ENCODE measurements at places on chromosomes 5 and 9.

DNA sequence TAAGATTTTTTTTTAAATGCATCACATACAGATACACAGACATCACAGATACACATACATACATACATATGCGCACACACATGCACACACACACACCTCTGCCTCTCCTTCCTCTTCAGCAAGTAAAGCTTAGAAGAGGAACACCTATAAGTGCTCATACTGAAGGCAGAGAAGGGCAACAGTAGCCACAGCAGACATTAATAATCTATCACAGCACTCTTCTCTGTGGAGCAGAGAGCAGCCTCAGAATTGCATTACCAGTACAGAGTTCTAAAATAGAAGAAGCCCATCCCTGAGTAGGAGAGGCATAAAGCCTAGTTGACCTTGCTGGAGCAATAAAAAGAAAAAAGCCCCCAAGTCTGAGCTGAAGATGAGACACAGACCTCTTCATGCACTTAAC lies 110.6 kb downstream of the MLLT3 start:
- no peak for DNase-seq

GRCh38 chr9:38384990-38385848 lies 7.3 kb upstream of the ALDH1B1 start:
- DNase-seq: no peak

DNA sequence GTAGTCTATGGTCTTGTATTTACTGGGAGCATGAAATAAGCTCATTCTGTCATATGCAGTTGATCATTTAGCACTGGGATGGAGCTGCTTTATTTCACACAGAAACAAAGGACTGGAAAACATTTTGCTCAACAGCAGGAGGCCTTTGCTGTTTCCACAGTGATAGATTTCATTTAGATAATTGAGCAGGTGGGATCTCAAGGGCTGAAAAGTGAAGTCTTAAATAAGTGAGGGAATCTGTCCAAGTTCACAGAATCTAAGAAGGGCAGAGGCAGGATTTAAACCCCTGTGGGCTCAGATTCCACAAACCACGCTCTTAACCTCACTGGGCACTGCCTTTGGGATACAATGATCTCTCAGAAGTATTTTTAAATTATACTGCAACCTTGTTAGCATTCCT lies 47.8 kb downstream of the PRLR start:
- no peak for DNase-seq

GRCh38 chr5:135814812-135815211 lies 19.7 kb upstream of the SLC25A48 start:
- no peak for DNase-seq

DNA sequence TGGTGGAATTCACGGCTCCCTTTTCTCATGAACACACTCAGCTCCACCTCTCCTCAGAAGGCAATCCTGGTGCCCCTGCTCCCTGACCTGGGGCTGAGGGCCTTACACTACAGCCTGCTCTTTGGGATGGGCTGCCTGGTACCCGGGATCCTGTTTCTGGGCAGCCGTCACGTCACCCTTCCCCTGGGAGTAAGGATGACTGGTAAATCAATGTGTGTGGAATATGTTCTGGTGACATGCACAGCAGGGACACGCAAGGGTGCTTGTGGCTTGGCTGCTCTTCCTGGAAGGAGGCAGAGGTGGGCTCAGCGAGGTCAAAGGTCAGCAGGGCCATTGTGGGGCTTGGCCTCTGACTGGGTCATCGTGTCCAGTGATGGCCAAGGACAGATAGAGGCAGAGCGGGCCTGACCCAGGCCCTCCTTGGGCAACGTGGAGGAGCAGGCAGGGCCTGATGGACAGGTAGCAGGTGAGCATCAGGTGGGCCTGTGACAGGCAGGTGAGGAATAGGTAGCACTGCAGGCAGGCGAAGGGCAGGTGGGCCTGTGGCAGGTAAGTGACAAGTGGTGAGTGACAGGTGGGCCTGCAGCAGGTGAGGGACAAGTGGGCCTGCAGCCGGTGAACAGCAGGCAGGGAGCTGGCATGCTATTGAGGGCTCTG lies 399.4 kb upstream of the IRX4 start:
- DNase-seq: no peak

- no peak for DNase-seq
Observed at GRCh38 chr9:108535526-108535925, 320.3 kb downstream of the ACTL7B start.

DNA sequence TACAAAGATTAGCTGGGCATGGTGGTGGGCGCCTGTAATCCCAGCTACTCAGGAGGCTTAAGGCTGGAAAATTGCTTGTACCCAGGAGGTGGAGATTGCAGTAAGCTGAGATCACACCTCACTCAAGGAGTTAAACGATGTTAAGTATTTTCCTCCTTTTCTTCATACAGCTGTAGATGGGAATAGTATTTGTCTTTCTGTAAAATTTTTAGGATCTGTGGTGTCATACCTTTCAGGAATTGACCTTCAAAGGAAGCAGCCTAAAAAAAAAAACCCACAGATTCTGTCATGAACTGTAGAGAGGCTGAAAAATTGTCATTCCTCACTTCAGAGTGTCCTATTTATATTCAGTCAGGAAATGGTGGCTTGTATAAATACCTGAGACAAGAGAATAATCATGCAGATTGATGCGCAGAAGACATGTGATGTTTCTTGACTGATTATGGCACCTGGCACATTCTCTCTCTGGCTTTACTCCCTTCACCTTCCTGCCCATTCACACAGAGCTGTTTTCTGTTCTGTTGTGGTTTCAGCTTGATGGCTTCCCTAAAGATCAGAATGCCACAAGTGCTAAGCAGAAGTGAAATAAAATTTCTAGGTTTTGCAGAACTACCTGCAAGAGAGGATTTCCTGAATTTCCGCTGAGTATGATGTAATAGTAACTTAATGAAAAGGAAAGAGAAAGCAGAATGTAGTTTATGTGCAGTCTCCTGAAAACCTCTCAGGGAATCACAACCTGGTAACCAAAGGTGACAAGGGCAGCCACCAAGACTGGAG lies 3.8 kb downstream of the IFNA1 start:
- DNase-seq: no peak

- no peak for DNase-seq
Observed at GRCh38 chr5:117568126-117568525, 993.5 kb upstream of the SEMA6A start.

DNA sequence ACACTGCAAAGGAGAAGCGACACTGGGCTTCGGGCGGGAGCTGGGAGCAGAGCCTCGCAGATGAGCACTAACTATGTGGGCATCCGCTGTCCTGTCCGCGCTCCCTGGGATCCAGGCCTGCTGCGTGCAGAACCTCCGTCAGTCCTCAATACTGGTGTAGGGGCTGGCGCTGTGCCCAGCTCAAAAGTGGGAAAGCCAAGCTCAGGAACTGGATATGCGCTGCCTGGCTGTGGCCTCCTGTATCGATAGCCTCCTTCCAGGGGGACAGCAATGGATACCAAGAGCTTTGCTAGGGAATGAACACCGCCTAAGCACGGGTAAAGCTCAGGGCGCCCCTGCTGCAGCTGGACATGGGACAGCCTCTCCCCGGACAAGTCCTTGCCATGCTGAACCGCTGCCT lies 270.4 kb downstream of the NSG2 start:
- DNase-seq: no peak

GRCh38 chr5:174292348-174292747 lies 246.8 kb downstream of the NSG2 start:
- no peak for DNase-seq

- DNase-seq: no peak
Observed at GRCh38 chr5:168749391-168750100, 170.4 kb upstream of the PANK3 start.

GRCh38 chr5:39219437-39219836 lies at the start of gene FYB1:
Gene FYB1 (minus strand): TSS chr5:39219563. CDS start chr5:39202960, 16,603 bp downstream.
- DNase-seq: no peak

GRCh38 chr9:15213249-15213648 lies 93.8 kb downstream of the TTC39B start:
- DNase-seq: no peak

GRCh38 chr5:155767470-155767869 lies 559.5 kb upstream of the SGCD start:
- no peak for DNase-seq

DNA sequence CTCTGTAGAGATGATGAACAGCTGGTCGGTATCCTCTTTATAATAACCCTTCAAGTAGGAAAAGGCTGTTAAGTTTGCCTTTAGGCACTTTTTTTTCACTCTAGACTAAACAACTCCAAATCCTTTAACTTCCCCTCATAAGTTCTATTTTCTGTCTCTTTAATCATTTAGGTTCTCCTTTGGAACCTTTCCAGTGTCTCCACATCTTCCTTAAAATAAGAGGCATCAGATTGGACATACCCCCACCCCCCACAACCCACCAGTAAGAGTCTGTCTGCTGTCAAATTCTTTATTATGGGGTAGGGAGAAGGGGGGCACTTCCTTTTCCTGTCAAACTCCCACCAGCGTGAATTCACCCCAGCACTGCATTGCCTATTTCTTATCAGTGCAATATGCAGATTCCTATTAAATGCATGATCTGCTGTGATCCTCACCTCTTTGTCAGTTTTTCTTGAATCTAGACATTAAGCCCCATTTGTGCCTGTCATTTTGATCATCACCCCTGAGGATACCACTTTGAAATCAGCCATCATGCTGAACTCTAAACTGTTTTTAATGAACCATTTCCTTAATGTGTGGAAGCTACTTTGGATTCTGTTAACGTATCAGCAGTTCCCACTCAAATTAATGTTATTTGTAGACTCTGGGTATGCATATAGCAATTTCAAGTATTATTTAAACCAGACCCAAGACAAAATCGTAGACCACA lies 212.2 kb downstream of the PDZD2 start:
- DNase-seq: no peak

DNA sequence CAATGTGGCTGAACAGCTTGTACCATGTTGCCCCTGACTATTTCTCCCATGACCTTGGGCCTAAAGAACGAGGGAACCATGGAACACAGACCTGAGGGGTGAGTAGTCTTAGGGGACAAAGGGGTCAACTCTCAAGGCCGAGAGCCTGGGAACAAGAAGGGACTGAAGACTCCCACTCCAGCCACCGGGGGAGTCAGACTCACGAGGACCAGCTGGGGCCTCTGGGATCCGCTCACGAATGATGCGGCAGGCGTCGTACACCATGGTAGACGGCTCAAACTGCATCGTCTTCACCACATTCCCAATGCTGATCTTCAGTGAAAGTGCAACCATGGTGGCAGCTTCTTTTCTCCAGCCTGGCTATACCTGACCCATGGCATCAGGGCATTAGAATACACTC lies 6.6 kb downstream of the TLN1 start:
- no peak for DNase-seq

GRCh38 chr5:14435481-14435880 lies 146.1 kb upstream of the OTULINL start:
- no peak for DNase-seq

DNA sequence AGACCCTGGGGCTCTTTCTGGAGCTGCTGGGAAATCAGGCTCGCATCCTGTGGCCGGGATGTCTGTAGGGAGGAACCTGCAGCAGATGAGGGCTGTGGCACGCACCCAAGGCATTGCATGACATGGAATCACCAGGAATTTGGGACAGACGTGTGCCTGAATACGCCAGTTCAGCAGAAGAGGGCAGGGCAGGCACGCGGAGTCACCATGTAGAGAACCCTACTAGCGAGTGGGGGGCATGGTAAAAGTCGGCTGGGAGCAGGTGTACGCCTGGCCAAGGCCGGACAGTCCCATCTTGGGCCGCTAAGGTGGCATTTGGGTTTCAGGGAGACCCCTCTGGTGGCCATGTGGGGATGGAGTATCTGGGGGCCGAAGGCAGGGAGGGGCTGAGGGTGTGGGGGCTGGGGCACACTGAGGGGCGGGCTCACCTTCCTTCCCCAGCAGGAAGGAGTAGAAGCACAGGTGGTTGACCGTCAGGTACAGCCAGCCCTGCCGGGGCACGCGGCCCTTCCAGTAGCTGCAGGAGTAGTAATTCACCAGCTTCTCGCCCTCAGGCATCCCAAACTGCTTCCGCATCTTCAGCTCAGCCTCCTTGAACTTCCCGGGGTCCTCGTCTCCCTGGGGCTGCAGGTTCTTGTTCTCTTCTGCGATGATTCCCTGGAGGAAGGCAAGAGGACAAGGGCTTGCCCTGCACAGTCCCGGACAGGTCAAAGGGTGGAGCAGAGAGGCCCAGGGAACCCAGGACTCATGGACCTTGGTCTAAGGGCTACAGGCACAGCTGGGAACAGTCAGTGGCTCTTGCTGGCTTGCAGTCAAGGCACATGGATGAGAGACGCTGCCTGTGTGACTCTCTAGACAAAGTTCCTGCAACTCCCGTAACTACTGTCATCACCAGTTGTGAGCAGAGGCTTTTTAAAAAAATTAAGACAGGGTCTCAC lies 13.5 kb downstream of the TBC1D9B start:
- no peak for DNase-seq

DNA sequence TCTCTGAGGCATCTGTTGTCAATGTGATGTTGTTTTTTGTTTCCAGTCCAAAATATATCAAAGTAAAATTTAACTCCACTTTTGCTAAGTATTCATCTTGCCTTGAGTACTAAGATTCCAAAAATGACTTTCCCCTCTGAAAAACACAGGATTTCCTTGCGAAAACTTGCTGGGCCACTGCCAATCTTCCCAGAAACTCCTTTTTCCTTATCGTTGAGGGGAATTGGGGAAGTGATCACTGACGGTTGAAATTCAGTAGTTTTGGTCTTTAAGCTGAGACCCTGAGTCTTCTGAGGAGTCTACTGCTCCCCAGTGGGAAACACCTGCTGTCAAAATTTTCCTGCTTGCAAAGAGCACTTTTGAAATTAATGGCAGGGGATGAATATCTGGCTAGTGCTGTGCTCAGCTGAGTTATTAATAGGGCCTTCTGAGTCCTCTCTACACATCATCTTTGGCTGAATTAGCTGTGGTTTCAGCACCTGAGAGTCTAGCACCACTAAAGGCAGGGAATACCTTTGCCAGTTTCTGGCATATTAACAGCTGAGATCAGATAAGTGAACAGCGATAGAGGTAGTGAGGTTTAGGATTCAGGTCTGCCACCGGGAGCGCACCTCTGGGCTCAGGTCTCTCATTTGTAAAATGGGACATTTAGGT lies 18.0 kb downstream of the TLR4 start:
- no peak for DNase-seq

DNA sequence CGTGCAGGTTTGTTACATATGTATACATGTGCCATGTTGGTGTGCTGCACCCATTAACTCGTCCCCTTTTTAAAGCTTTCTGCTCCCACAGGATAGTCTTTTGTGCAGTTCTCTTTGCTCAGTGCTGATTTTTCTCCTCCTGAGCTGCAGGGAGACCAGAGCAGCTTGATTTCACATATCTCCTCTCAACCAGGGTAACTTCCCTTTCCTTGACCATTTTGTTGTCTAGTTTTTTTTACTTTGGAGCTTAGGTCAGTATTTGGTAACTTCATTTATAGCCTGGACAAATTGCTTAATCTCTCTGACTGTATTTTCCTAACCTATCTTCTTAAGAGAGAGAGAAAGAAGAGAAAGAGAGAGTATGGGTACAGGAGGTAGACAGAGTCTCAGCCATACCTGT lies 137.1 kb upstream of the ZNF366 start:
- no peak for DNase-seq

DNA sequence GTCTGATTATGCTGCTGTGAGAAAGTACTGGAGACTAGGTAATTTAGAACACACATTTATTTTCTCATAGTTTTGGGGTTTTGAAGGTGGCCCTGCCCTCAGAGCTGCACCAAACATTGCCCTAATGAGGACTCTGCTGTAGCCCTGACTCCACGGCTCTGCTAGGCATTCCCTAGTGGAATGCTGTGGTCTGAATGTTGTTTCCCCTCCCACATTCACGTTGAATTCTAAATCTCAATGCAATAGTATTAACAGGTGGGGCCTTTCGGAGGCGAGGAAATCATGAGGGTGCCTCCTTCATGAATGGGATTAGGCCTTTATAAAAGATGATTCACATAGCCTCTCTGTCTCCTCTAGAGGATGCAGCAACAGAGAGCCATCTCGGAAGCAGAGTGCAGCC lies 25.7 kb downstream of the GADD45G start:
- no peak for DNase-seq

GRCh38 chr5:179344431-179345182 lies 654 bp downstream of the ADAMTS2 start:
- DNase-seq: no peak

Data from stimulated activated CD4-positive, alpha-beta T cell treated with anti-CD3 and anti-CD28 coated beads, Interleukin-1b, Interleukin-23, amount 100 ng/mL, for 1 hour (primary cell).